ENCODE measurements at places on chromosomes 5 and 9.

DNA sequence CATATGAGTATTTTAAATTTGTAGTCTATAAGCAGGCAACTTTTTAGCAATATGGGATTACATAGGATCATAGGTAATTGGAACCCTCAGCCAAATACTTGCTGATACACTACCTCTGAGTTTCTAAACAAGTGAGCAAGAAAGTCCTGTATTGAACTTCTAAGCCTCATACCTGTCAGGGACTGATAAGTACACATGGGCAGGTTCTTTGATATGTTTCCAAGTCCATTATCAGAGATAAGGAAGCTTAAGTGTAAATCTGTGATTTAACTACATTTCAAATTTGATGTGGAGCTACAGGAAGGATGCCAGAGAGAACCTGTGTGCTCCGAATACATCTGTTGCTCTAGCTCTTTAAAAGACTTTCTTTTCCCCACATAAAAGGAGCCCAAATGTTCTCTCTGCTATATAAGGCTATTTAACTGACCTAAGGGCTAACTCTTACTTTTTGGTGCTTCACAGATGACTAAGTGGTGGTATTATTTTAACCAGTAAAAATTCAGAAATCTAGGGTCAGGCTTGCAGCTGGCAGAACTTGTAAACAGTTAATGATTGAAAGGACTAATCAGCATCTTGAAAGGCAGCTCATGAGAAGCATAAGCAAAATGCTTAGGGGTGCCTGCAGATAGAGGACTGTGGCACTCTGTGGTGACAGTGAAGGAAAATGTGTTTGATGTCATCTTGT, 228.6 kb downstream of the NR3C1 start:
- DNase-seq = no peak

- peak; percentile 41 for DNase-seq
Observed at GRCh38 chr9:124110307-124110915, 98.8 kb downstream of the LHX2 start.

DNA sequence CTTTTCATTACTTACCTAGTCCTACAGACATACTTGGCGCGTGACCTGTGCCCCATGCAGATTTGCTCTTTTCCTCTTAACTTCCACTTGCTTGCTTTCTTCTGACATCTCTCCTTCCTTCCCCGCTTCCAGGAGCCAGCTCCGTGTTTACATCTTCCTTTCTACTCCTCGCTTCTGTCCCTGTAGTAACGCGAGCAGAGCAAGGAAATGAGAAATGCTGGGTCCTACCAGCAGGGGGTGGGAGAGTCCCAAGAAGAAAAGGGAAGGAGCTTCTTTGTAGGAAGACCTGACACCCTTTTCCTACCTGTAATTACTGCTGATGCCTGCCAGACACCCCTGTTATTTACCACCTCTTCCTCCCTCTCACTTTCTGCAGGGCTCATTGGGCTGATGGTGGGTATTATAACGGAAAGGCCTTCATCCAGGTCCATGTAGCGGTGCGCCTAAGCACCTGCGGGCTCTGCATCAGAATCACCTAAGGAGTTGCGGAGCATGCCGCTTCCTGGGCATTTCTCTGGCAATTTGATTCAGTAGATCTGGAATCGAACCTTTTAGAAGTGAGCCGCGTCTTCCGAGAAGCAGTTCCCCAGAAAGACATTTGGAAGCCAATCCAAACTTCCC, 1260.8 kb upstream of the WWC1 start:
- no peak for DNase-seq

DNA sequence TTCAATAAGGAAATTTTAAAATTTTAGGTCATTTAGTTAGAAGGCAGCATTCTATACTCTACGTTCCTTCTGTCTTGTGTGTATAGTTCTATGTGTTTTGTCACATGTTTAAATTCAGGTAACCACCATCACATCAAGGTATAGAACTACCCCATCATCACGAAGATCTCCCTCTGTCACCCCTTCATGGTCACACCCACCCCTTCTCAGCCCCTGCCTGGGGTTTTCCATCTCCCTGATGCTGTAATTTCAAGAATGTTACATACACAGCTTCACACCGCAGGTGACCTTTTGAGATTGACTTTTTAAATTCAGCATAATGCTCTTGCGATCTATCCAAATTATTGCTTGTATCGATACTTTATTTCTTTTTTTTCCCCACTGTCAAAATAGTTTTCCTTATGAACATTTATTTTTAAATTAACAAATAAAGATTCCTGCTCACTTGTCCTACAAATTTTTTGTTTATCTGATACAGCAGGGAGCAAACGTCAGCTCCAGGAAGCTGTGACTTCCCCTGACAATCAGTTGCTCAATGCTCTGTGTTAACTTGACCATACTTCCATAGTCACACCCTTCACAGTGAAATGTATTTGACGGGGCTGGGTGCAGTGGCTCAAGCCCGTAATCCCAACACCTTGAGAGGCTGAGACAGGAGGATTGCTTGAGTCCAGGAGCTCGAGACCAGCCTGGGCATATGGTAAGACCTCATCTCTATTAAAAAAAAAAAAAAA, 10.2 kb downstream of the BTNL8 start:
- no peak for DNase-seq

DNA sequence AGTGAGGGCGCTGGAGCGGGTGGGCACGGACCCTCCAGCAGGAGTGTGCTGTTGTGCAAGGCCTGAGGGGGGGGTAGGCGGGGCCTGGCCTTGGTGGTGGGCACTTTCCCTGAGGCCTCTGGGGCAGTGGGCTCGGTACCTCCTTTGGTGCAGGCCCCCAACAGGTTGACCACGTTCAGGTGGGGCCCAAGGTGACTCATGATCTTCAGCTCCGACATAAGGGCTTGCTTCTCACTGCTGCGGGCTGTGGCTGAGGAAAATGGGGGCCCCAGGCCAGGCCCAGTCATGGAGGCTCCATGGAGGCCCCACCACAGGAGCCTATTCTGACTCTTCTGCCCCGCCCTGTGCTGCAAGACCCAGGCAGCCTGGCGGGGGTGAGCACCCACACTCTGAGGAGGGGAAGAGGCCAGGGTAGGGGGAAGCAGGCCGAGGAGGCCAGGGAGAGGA, 31.5 kb downstream of the PDGFRB start:
- no peak for DNase-seq

- no peak for DNase-seq
Observed at GRCh38 chr5:51131266-51131665, 252.0 kb upstream of the ISL1 start.

- DNase-seq = no peak
Observed at GRCh38 chr9:38016375-38017135, 52.5 kb downstream of the SHB start.

- DNase-seq = no peak
Observed at GRCh38 chr9:90287567-90288274, 354.9 kb downstream of the DIRAS2 start.

DNA sequence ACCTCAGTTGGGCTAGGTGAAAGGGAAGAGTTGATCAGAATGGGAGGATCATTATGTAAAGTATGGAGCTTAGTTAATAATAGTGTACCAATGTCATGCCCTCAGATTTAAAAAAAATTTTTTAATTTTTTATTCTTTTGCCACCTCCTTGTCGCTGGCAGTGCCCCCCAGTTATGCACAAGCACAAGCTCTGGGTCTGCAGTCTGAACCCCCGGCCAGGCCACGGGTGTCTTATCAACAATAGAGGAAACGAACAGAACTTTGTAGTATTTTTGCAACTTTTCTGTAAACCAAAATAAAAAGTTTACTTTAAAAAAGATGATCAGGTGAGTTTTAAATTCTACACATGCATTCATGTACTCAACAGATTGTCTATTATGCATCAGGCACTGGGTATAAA, 1.4 kb upstream of the GM2A start:
- no peak for DNase-seq
